ENCODE measurements at places on chromosomes 7 and 10.

GRCh38 chr7:117179701-117180100, 143.2 kb downstream of the WNT2 start:
- no peak for DNase-seq

GRCh38 chr10:63833411-63834060, 312.3 kb downstream of the REEP3 start:
- DNase-seq: no peak

DNA sequence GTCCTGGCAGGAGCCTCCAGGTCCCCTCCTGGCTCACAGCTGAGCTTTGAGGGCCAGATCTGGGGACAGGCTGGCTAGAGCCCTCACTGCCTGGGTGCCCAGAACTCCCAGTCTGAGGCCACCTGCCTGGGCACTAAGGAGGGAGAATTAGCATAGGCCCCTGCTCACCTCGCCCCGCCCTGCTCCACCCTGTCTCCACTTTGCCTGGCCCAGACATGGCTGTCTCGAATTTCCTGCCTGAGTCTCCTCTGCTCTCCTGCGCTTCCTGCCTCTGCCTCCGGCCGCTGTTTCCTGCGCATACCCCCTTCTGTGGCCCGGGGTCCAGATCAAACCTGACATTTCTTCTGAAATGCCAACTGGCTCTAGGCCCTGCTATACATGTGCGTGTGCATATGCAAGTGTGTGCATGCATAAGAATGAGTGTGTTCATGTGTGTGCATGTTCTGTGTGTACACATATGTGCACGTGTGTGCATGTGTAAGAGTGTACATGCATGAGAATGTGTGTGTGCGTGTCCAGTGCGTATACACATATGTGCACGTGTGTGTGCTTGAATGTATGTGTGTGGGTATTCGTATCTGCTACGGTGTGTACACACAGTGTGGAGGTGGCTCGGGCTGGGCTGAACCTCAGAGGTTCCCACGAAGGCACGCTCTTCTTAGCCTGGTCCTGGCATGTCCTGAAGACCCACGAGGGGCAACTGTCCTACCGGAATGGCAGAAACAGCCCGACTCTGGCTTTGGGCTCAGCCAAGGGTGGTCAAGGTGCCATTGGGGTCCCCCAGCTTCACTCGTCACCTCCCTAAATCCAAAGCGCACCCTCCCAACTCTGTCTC, 64.9 kb downstream of the MYL10 start:
- no peak for DNase-seq

GRCh38 chr10:121527690-121528089, 70.6 kb downstream of the FGFR2 start:
- peak; percentile 58 for DNase-seq

- no peak for DNase-seq
These were observed 1.0 kb downstream of the BUD31 start for GRCh38 chr7:99409806-99410205.

GRCh38 chr7:151176401-151176800, 8.9 kb upstream of the GBX1 start:
- DNase-seq: no peak

DNA sequence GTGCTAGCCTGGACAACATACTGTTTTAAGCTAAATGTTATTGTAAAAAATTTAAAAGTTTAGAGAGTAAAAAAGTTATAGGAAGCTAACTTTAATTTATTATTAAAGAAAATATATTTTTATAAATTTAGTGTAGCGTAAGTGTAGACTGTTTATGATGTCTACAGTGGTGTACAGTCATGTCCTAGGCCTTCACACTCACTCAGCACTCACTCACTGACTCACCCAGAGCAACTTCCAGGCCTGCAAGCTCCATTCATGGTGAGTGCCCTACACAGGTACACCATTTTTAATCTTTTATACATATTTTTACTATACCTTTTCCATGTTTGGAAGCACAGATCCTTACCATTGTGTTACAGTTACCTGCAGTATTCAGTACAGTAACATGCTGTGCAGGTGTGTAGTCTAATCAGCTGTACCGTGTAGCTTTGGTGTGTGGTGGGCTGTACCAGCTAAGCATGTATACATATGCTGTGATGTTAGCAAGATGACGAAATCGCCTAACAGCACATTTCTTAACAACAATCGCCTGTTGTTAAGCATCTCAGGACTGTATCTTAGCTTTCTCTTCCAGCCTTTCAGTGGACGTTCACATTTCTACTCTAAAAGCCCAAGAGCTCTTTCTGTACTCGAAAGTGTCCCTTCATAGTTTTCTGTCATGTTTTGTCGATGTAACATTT, 12.5 kb downstream of the RNF32 start:
- DNase-seq: no peak

All from tongue (tissue), 3 donors.